Activated CD4-positive, alpha-beta T cell treated with anti-CD3 and anti-CD28 coated beads, Interleukin-2, amount 50 U/mL, for 48 hours (primary cell): ENCODE measurements at places on chromosomes 5 and 9.
A peak's percentile ranks its signal among the peaks of the same experiment; 100 is the strongest.

- DNase-seq: no peak
Observed at GRCh38 chr9:81073821-81074220, 615.5 kb downstream of the TLE1 start.

GRCh38 chr5:170736966-170737365 is 46.6 kb upstream of the GABRP start:
- no peak for DNase-seq

- DNase-seq: no peak
Observed at GRCh38 chr9:84513473-84513872, 156.1 kb upstream of the NTRK2 start.

GRCh38 chr5:58462623-58463230 is 2.8 kb upstream of the PLK2 start:
- DNase-seq: peak; percentile 5

- DNase-seq: no peak
Observed at GRCh38 chr5:132428147-132428482, 58.6 kb downstream of the SLC22A5 start.

DNA sequence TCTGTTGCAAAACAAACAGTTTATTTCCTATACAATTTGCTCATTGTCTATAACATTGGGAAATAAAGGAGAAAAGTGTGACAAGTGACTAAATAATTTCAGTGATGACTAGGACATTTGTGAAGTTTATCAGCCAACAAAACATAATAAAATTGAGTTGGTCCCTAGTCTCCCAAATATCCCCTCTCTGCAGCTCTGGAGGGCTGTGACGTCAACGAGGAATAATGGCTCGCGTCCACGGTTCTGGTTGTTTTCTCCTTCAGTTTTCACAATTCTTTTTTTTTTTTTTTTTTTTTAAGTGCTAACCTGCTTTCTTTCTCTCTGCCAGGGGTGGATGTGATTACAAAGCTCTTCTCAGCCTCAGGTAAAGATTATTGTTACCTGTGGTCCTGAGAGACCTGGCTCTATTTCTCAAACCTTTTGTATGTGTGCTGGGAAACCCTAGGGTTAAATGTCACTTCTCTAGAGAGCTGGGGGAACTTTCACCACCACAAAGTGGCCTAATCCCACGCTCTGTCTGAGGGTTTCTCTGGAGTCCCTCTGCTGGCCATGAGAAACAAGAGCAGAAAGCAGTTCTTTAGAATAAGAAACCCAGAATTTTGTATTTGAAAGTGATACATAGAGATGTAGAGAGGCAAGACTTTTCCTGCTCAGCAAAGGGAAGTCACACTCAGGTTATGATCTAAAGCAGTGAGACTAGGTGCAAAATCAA is 36.2 kb upstream of the ANKRD55 start:
- no peak for DNase-seq

- DNase-seq: no peak
Observed at GRCh38 chr5:143057580-143057999, 287.4 kb downstream of the ARHGAP26 start.

- no peak for DNase-seq
Observed at GRCh38 chr5:104361932-104362331, 799.3 kb upstream of the NUDT12 start.

GRCh38 chr5:86971034-86971571 is 296.6 kb upstream of the RASA1 start:
- no peak for DNase-seq

GRCh38 chr5:74130155-74130897 is 504.3 kb downstream of the ARHGEF28 start:
- DNase-seq: no peak

DNA sequence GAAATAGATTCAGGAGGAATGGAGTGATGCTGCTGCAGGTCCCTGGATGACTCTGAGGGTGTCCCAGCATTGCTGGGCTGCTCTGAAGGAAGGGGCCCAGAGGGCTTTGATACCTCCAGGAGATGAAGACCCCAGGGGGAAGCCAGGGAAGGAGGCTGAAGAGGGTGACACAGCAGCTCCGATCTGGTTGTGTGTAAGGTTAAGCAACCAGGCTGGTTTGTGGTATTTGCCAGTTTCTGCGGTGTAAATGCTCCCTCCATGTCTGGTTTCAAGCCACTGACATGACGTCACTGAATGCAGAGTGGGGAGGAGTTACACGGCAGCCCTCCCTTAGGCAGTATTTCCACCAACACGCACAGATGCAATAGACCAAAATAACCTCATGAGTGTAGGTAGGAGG is 40.0 kb upstream of the ORM1 start:
- DNase-seq: peak; percentile 37

- DNase-seq: no peak
Observed at GRCh38 chr5:96372726-96373380, 60.2 kb downstream of the PCSK1 start.

DNA sequence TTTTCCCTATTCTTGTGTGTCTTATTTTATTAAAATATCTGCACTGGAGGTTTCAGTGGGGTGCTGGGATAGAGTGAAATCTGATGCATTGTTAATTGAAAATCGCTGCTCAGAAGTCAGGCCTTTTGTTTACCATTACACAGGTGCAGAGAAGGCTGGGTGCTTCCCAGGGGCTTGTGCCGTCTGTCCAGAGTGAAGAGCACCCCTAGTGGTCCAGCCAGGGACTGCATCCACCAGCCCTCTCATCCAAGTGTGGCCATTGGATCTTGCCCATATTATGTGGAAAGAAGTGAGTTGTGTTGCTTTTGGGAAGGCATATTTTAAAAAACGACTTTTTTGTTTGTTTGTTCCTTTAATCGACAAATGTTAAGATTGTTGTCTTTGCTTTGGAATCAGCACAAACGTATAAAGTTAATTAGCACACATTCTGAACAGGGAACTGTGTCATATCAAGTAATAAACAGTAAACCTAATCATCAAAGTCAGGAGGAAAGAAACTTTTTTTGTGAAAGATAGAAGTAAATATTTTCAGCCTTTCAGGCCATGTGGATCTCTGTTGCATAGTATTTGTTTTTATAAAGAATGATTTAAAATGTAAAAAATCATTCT is 315.6 kb downstream of the MTRR start:
- peak; percentile 55 for DNase-seq

- DNase-seq: no peak
Observed at GRCh38 chr9:94672811-94673487, 33.6 kb upstream of the FBP1 start.

- no peak for DNase-seq
Observed at GRCh38 chr9:111036429-111036789, 1.9 kb downstream of the LPAR1 start.

DNA sequence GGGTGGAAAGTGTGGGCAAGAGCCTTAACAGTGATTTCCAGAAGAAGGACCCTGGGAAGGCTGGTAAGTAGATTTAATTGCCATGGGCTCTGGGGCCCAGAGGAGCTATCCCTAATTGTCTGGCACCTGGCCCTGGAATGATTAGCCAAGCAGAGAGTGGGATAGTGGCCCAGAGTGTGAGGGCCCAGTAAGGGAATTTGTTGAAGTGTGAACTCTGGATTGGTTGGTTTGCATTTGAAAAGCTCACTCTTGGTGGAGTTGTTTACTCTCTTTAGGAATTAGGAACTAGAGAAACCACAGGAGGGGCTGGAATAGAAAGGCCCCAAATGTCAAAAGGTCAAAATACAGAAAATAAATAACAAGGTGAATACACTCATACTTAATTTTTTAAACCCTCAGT is 207.1 kb downstream of the GABRG2 start:
- DNase-seq: no peak

DNA sequence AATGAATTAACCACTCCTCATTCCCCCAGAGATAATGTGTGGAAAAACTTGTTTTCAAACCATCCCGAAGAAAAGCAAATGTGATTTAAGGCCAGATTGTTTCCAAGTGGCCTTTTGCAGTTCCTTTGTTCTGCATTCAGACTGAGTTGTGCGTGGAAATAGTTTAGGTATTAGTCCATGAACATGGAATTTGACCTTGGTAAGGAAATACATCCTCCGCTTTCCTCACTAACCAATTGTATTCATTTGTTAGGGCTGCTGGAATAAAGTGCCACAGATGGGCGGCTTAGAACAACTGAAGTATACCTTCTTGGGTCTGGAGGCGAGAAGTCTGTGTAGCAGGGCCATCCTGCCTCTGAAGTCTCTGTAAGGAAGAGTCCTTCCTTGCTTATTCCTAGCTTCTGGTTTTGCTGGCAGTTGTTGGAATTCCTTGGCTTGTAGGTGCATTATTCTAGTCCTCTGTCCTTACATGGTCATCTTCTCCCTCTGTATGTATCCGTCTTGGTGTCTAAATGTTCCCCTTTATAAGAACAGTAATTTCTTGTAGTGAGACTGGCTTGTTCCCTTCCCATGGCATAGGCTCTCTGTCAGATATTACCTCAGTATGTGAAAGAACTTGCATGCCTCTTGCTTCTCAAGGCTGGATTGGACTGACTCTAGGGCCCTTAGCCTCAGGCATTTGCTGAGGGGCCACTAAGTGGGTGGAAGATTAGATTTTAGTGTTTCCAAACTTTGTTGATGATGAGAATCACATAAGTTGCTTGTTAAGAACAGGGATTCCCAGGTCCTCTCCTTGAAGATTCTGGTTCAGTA is 53.9 kb downstream of the RAI14 start:
- no peak for DNase-seq

DNA sequence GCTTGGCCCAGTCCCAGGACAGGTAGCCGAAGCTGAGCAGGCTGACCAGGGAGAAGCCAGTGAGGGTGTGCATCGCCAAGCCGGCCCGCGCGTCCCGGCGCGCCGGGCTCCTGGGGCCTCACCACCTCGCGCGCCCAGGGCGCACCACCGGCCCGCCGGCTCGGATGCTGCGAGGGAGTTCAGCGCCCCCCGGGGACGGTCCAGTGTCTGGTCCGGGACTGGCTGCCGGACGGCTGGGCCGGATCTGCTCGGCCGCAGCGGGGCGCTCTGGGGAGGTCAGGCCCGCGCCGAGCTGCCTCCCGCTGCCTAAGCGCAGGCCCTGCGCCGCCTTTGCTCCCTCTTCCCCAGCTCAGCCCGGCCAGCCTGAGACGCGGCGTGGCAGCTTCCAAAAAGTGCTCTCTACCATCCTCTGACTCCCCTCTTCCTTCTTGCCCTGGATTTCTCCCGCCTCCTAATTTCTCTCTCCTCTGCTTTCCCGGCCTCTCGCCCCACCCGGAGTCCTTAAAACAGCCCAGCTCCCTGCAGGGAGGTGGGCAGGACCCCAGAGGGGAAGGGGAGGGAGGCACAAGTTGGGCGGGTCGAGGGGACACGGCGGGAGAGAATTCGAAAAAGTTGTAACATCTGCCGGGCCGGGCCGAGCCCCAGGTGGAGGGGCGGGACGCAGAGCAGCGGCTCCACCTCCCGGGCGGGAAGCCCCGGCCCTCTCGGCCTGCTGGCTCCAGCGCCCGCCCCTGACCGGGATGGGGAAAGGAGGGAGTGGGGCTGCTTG is at the start of gene ARSI:
Gene ARSI (minus strand): TSS at position 605 of the 769 bp plus-strand sequence. CDS start 532 bp downstream, at position 73.
- no peak for DNase-seq
